ENCODE measurements at places on chromosomes 7 and 10.

DNA sequence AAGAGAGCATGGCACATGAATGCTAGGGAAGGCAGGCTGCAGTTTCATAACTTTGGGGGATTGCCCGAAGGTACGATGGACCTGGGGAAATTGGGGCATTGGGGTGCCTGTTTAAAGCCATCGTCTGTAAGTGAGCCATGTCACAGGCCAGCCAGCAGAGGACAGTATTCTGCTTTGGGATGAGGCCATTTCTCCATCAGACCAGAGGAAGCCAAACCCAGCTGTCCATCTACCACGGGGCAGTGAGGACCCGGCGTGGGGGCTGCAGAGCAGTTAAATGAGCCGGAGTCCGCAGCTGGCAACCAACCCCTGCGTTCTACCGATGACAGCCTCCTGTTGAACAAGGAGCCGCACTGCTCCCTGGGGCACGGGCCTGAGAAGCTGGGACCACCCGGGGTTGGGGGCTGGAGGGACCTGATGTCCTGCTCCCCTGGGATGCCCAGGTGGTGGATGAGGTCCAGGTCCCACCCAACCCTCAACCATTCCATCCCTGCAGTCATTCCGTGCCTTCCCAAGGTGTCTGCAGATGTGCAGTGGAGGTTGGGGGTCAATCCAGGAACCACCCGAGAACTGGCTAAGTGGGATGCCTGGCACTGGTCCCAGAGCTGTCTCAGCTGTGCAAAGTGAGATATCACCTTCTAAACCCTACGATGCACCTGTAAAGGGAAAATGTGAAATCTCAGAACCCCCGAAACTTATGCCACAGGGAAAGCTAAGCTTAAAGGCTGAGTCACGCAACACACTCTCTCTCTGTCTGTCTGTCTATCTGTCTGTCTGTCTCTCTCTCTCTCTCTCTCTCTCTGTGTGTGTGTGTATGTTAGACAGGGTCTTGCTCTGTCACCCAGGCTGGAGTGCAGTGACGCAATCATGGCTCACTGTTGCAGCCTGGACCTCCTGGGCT is 12.1 kb upstream of the RHBDD2 start:
- peak; percentile 30 for DNase-seq

DNA sequence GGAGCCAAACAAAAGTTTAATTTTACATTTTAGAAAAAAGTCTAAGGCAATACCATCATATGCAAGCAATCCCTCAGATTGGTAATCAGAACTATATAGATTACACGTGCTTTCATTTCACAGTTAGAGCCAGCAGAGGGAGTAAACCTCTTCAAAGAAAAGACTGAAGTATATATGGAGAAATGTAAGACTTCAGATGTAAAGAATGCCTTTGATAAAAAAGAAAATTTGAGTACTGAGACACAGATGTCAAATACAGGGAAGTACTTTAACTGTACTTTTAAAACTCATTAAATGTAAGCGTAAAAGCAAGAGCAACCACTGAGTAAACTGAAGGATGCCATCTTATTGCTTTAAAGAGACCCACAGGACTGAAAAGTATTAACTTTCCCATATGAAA is 101.4 kb upstream of the FAM133B start:
- no peak for DNase-seq

DNA sequence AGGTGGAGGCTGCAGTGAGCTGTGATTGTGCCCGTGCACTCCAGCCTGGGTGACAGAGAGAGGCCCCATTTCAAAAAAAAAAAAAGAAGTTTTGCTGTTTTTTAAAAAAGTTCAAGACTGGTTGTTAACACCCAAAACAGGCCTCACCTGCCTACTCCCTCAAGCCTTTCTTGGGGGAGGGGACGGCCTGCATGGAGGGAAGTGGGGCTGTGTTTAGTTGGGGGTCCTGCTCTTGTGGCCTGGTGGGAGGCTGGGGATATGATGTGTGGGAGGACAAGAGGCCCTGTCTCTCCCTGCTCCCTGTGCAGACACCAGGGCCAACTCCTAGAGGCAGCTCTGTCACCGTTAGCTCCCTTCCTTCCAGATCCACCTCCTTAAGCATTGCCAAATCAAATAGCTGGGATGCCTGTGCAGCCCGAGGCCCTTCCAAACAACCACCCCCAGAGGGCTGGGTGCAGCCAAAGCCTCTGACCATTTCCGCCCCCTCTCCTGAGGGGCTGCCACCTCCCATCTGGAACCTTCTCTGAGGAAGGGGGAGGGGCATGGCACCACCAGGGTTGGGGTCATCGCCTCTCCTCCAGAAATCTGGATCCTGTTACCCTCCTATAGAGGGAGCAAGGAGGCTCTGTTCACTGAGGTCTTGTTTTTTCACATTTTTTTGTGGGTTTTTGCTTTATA is 32.9 kb upstream of the ANKRD2 start:
- no peak for DNase-seq

GRCh38 chr7:66679633-66680244 is 51.1 kb downstream of the KCTD7 start:
- no peak for DNase-seq

DNA sequence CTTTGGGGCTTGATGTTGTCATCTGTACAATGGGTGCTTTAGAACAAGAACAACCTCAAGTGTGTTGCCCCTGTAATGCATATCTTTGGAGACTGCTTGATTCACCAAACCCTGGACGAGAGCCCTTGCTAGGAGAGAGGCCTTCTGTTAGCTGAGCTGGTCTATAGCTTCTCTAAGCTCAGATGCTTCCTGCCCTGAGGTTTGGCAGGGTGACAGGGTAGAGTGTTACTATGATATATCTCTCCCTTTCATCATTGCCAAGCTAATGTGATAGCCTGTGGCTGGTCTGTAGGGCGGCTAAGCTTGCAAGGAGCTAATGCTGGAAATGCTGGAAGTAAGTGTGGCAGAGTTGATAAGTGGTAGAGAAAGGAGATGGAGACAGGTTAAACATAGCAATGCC is 364.1 kb downstream of the RPS24 start:
- DNase-seq: no peak

GRCh38 chr7:17121671-17122070 is 176.8 kb upstream of the AHR start:
- no peak for DNase-seq

GRCh38 chr7:45484094-45484493 is 90.1 kb upstream of the ADCY1 start:
- DNase-seq: no peak

DNA sequence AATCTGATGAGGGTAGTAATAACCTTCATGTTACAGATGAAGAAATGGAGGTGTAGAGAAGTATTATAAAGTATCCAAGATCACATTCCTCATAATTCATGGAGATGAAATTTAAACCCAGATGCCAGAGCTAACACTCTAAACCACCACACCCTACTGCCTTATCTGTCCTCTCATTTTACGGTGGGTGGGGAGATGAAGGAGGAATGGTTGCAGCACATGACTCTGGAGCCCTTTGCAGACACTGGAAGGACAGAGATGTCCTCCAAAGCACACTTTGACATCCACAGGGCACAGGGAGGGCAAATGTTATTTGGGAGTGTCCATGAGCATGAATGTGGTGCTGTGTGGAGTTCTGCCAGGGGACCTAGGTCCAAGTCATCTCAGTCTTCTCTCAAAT is 1.1 kb downstream of the PLEKHS1 start:
- no peak for DNase-seq

- DNase-seq: no peak
Observed at GRCh38 chr7:122984021-122984420, 11.5 kb downstream of the TAS2R16 start.

DNA sequence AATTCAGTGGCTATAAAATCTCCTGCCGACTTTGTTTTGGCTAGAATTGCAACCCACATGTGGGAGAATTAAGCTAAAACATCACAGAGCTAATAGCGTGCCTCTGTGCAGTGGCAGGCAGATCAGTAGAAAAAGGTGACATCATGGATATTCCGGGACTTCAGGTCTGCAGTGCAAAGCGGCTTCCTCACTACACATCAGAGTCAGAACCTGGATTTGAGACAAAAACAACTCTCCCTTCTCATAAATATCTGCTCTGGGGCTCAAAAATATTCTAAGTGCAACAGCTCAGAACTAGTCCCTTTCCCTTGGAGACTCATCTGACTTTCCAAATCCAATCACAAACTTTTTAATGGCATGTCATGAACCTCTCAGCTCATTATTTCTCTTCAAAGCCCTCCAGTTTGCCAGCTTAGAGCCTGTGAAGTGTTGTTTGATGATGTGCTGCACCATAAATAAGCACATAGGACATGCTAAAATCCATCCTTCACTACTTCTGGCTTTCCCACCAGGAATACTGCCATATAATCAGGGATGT is 337.1 kb downstream of the RNLS start:
- no peak for DNase-seq

GRCh38 chr7:155229548-155230168 is 68.0 kb upstream of the INSIG1 start:
- DNase-seq: no peak

GRCh38 chr7:95527033-95527775 is 41.5 kb downstream of the ASB4 start:
- DNase-seq: no peak

GRCh38 chr10:104485632-104486031 is 132.0 kb downstream of the CFAP58 start:
- DNase-seq: no peak

DNA sequence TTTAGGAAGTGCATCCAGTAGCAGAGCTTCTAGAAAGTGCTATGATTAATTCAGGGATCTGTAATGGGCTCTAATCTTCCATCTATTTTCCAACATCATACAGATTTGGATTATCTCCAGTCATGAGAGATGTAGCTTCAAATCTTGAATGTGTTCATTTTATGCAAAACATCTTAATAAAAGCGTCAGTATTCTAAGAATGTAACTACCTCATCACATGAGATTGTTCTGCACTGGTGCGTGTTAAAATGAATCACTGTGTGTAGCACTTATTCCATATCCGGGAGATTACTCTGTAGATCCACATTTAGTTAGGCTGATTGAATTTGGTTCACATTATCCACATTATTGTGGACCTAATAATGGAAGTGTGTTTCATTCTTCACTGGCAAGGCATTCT is 344.9 kb upstream of the CHRM2 start:
- no peak for DNase-seq

DNA sequence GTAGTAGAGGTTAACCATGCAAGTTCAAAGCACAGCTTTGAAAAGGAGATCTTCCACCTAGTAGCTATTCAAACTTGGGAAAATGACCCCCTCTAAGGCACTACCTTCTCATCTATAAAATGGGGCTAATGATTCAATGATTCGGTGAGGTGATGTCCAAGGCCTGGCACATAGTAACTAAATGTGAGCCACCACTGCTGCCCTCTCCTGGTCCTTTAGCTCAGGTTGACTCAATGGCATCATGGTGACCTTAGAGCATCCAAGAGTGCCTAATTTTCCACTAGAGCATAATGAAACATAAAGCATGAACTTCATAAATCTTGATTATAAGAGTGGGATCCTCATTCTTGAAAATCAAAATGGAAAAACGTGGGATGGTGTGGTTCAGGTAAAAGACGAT is 16.3 kb upstream of the PLCE1 start:
- DNase-seq: no peak

GRCh38 chr7:37510043-37510634 is 61.5 kb upstream of the ELMO1 start:
- DNase-seq: peak; percentile 20

DNA sequence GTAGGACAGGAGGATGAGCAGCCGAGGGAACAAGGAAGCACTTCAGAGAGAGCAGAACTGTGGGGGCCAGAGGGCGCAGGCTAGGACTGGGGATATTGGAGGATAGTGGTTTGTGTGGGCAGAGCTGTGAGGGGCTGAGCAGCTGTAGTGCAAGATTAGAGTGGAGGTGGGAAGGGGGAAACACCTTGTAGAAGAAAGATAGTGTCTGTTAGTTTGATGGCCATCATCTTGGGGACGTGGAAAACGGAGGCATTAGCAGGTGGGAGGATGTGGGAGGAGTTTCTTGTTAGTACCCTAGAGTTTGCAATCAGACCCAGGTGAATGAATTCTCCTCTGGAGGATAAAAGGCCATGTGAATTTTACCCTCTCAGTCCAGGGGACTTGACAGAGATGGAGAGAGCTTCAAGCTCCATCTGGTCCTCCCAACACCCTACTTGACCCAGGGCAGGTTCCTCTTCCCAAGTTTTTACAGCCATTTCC is 34.0 kb downstream of the PRSS2 start:
- DNase-seq: no peak

GRCh38 chr10:34938399-34938670 is 123.2 kb upstream of the PARD3 start:
- DNase-seq: no peak

DNA sequence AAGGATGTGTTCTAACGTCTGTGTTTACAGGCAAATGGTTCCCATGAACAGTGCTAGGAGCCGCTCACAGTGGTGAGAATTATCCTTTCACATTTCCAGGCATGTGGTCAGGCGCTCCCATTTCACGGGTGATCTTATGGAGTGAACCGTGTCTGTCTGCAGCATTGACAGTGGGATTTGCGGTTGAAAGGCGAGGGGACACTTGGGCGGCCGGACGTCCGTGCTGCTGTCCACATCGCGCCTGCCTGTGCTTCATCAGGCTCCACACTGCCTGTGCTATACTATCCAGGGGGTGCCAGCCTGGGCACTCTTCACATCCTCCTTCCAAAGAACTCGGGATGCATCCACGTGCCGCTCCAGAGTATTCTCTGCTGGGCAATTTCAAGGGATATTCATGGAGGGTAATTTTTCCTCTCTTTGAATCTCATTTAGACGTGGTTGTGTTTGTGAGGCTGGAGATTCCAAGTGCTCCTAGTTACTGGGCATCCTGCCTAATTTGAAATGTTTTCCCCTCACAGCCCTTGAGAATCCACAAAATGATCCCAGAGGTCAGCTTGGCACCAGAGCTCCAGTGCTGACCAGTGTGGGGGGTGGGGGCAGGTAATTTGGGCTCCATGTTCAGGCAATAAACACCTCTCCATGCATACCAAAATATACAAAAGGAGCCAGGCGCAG is 61.9 kb upstream of the EBF3 start:
- DNase-seq: no peak

GRCh38 chr7:76507723-76508406 is 2.5 kb upstream of the UPK3B start:
- DNase-seq: no peak

- no peak for DNase-seq
Observed at GRCh38 chr10:121303287-121303890, 294.9 kb downstream of the FGFR2 start.

- DNase-seq: no peak
Observed at GRCh38 chr7:129767120-129768015, 155.8 kb downstream of the NRF1 start.

- no peak for DNase-seq
Observed at GRCh38 chr7:25238066-25238725, 9.9 kb upstream of the NPVF start.

DNA sequence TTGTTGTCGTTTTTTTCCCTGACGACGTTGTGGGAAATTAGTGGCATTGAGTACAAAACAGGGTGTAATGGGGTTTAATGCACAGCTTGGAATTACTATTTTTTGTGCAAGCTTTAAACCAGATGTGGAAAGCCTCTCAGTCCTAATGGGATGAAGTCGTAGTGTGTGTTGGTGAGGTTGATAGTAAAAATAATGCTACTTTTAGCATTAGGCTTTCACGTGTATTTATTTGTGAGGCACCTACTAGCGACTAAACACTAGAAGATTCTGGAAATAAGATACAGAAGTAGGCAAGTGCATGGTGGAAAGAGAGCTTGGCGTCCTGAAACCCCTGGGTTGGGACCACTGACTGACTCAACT is 588 bp upstream of the ORC5 start:
- DNase-seq: no peak

- DNase-seq: no peak
Observed at GRCh38 chr7:46810986-46811385, 770.9 kb downstream of the TNS3 start.

GRCh38 chr7:6227294-6227846 is 45.1 kb downstream of the CYTH3 start:
- no peak for DNase-seq

Measured in T-helper 1 cell (primary cell).